ENCODE measurements at places on chromosomes 1 and 21. TPM values are rescaled to one million over a fixed set of nuclear protein-coding genes. Genes with fewer than 3 reads are reported as not detected.

The LCE6A gene
- not detected for total RNA-seq

The NTRK1 gene
- total RNA-seq = not detected

The C4BPB gene
- total RNA-seq = not detected

The IFI44L gene
- total RNA-seq = 2.7 TPM

The PRAMEF18 gene
- not detected for total RNA-seq

The SEC16B gene
- total RNA-seq = 3.4 TPM

Data from uterine smooth muscle cell (primary cell).